ENCODE measurements at places on chromosomes 13 and 19.
A peak's percentile ranks its signal among the peaks of the same experiment; 100 is the strongest.

GRCh38 chr19:5037936-5038335 lies 69.0 kb downstream of the KDM4B start:
- no peak for DNase-seq

DNA sequence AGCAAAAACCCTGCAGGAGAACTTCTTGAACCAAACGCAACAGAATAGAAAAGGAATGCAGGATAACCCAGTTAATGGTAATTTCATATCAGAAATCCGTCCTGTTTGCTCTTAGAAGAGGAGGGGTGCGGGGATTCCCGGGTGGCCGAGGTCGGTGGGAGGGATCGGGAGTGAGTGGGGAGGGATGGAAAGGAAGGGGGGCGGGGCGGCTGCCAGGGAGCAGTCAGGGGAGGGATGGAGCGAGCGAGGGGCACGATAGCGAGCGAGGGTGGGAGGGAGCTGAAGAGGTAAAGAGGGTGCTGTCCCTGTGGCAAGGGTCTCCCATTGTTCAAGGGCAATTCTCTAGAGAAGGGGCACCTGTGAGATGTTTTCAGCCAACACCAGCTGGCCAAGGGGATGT lies 26.5 kb downstream of the CD177 start:
- no peak for DNase-seq

DNA sequence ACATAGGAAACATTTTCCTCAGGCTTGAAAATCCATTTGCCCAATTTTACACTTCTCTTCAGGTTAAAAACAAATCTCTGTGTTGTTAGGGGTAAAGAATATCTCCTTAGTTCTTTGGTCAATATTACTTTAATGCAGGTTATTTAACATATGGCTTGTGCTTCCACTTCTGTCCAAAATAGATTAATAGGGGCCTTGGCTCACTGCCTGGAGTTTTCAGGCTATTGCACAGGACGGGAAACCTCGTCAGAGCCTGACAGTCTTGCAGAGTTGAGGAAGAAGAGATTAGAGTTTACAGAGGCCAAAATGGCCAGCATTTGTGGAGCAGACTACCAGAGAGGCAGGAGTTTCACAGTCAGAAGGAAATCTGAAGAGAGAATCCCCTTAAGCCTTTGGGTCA lies 863.9 kb upstream of the GPC6 start:
- peak; percentile 32 for DNase-seq

- no peak for DNase-seq
Measured at GRCh38 chr13:87207280-87208003, 463.7 kb upstream of the SLITRK5 start.

DNA sequence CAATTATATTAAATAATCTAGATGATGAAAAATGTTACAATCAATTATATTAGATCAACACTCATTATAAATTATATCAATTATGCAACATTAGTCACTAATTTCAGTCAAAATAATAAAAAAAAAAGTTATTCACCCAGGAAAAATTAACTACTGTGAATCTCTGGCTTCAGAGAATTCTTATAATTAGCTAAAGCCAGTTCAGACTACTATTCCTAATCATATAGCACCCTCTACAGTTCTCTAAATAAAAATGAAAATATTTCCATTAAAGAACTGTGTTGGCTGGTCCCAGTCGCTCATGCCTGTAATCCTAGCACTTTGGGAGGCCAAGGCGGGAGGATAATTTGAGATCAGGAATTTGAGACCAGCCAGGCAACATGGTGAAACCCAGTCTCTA lies 33.0 kb downstream of the XPO4 start:
- DNase-seq: no peak

DNA sequence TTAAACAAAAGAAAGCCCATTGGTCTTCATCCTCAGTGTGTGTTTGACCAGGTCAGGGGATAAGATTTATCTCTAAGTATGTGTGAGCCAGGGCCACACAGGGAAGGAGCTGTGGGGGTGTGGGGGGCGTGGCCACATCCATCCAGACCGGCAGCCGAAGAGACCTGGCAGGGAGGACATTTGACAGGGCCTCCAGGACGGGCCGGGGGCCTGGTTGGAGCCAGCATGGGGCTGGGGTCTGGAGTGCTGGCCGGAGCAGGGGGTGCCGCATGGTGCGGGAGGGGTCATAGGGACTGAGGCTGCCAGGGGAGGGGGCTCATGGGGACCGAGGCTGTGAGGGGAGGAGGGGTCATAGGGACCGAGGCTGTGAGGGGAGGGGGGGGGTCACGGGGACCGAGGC lies 20.4 kb upstream of the GNA15 start:
- DNase-seq: no peak

GRCh38 chr13:36212789-36213188 lies 1.6 kb downstream of the SOHLH2 start:
- no peak for DNase-seq

DNA sequence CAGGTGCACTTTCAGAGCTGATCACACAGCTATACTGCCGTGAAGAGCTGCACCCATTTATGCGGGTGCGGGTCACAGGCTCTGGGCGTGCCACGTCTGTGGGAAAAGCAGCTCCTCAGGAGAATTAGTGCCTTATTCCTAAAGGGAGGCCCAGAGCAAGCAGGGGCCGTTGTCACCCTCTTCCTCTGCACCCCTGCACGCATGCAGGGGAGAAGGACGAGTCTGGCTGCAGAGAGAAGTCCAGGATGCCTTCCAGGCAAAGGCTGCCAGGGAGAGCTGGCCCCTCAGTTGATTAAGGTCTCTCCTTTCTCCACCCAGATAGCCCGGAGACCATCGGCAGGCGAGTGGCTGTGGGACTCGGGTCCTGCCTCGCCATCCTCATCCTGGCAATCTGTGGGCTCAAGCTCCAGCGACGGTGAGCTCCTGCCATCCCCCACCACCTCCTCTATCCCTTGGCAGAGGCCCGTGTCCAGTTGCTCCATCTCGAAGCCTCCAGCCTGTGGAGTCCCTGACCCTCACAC lies 3.1 kb upstream of the FFAR1 start:
- DNase-seq: no peak
